ENCODE measurements at places on chromosomes 7 and 10.

GRCh38 chr10:61964949-61965702 is 63.6 kb downstream of the ARID5B start:
- DNase-seq, result no peak

DNA sequence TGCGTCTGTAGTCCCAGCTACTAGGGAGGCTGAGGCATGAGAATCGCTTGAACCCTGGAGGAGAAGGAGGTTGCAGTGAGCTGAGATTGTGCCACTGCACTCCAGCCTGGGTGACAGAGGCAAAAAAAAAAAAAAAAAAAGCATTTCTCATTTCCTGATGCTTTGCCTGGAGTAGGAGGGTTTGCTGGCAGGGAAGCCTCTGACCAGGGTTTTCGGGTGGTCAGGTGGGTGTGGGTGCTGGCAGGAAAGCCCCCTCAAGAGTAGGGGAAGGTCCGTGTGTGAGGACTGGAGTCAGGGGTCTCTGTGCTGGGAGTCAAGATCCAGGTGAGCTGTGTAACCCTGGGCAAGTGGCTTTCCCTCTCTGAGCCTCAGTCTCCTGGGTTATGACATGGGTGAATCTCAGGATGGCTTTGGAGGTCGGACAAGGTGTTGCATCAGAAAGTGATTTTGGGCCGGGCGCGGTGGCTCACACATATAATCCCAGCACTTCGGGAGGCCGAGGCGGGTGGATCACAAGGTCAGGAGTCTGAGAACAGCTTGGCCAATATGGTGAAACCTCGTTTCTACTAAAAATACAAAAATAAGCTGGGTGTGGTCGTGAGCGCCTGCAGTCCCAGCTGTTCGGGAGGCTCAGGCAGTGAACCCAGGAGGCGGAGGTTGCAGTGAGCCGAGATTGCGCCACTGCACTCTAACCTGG is 3.2 kb downstream of the AMZ1 start:
- no peak for DNase-seq

DNA sequence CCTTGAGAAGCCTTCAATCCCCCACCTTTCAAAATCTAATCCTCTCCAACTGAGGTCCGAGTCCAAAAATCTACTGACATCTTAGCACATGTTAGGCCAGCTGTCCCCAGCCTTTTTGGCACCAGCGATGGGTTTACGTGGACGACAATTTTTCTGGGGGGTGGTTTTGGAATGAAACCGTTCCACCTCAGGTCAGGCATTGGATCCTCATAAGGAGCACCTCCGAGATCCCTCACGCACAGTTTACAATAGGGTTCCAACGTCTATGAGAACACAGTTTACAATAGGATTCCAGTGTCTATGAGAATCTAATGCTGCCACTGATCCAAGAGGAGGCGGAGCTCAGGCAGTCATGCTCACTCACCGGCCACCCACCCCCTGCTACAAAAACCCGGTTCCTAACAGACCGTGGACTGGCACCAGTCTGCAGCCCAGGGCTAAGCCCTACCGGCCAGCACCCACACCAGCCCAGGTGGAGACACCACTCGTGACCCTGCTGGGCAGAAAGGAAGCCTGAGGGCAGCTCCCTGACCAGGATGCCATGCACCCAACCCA is 107.6 kb downstream of the DIP2C start:
- DNase-seq, result no peak

- DNase-seq, result no peak
Observed at GRCh38 chr10:58331646-58332045, 3.2 kb upstream of the UBE2D1 start.

DNA sequence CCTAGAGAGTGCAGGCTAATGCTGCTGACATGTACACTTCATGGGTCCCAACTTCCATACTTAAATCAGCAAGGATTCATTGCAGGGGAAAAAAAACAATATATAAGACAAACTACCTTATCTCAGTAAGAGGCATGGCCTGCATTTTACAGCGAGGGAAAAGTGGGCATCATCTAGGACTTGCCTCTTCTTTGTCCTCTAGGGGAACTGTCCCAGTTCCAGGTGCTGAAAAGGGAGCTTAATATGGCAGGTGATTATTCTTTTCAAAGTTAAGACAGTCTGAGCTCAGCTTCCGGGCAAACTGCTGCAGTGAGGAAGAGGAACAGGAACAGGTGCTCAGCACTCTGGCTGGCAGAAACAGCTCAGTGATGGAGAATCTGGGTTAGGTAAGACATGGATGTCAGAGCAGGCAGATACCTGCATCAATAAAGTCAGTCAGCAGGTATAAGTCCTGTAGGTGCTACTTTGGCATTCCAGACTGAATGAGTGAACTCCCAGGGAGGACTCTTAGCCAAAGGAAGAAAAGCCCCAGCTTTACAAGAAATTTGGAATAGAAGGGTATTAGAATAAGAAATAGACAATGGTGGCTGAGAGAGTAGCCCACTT is 147.2 kb downstream of the TMEM178B start:
- DNase-seq, result no peak

DNA sequence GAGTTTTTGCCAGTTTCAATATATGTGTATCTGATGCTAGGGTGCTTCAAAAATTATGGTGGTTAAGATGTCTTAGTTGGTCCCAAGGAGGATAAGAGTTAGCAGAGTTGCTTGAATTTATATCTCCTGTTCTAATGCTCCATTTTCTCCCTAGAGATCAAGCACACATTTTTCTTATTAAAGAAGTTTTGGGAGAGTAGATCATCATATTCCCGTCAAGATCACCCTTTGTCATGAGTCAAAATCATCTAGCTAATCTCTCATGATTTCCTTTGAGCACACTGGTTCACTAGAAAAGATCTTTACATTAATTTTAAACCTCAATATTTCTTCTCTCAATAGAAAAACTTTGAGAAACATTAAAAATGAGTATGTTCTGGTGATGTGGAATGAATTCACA is 429.9 kb upstream of the SEMA3A start:
- no peak for DNase-seq

DNA sequence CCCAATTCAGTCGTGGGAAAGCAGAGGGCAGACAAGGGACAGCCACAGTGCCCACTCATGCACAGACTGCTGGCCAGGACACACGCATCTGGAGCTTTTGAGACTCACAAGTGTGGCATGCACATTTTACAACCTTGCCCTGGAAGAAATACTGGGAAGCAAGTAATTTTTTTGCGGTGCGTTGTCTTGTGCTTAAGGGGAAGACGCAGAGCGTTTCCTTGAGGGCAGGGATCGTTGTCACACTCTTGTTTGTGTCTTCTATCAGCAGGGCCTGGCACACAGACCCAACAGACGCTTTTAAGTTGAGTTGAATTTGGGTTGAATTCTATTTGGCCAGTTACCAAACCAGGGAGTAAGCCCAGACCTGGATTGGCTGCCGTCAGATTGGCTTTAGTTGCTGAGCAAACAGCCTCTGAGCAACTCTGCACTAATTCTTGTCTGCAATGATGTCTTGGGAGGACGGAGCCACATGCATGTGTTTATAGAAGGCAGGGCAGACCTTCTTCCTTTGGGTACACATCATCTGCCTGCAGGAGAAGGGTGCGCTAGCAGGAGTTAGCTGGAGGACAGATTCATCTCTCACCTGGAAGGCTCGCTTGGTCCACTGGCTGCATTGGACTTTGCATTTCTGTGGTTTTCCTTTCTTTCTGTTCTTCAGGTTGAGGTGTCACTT is 38.4 kb downstream of the IL2RA start:
- no peak for DNase-seq

GRCh38 chr7:91435381-91436059 is 171.3 kb downstream of the FZD1 start:
- DNase-seq, result no peak

- no peak for DNase-seq
Observed at GRCh38 chr10:125627646-125628045, 55.3 kb downstream of the TEX36 start.
